Activated naive CD4-positive, alpha-beta T cell treated with Interleukin-2 at 50 U/mL for 16 hours (primary cell): ENCODE measurements at places on chromosomes 16 and 17.

GRCh38 chr17:9937901-9938300 is 32.8 kb upstream of the RCVRN start:
- no peak for DNase-seq

DNA sequence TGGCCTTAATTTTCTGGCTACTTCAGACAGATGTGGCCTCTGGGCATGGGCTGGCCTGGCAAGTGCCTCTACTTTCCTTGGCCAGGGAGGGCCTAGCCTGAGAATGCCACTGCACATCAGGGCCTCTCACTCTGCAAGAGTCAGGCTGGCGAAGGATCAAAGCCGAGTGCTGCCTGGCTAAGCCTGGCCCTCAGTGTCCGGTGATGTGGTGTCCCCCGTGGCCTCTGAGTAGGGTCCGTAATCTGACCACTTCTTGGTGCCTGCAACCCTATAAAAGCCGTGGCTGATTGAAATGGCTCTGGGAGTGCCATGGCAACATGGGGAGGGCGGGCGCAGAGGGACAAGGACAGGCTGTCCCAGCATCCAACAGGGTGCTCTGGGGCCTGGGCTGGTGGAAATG is 30.2 kb downstream of the TBX4 start:
- no peak for DNase-seq

DNA sequence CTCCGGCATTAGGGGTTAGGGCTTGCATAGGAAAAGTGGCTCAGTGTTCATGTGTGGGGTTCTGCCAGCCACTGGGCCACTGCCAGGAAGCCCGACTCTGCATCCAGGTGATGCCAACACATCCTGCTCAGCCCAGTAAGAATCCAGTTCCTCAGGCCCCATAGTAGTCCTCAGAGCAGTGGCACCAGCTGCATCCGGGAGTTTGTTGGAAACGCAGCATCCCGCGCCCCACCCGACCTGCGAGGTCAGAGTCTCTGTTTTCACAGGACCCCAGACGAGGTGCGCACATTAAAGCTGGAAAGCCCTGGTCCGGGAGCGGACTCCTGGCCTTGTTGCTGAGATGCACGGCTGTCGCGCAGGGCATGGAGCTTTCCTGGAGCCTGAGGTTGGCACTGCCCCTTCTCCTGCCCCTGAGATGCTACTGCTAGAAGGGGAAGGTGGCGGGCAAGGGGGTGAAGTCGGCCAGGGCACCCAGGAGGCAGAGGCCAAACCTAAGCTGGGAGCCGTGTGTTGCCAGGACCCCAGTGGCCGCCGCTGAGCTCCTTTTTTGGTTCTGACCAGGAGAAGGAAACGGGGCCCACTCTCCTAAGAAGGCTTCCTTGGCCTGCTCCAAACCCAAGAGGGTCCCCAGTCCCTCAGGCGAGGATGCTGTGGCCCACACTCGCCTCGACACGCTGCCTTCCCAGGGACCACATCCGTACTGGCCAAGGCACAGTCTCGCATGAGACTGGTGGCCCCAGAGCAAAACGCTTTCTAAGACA is 44.4 kb downstream of the NOS2 start:
- DNase-seq: no peak

GRCh38 chr16:49026566-49027181 is 255.0 kb downstream of the CBLN1 start:
- DNase-seq: no peak

- DNase-seq: no peak
Observed at GRCh38 chr17:80104321-80104955, 3.1 kb downstream of the GAA start.

DNA sequence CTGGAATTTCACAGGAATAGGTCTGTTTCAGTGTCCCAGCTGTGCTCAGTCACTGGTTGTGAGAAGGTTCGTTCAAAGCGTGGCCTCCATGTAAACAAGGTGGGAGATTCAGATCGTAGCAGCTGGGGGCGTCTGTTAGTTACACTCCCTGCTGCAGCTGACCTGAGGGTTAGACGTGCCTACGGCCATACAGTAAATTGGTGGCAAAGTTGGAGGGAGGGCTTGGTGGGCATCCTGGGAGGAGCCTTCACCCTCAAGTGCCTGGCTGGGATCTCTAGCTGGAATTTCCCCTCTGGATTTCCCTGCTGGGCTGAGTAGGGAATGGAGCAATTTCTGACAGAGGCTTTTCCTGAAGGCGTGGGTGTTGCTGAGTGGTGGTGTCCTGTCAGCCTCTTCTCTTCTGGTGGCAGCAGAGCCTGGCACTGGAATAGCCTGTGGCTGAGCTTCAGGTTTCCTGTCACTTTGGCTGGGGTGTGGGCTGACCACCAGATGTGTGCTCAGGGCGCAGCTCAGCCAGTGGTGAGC is 6.4 kb downstream of the FCSK start:
- DNase-seq: no peak

DNA sequence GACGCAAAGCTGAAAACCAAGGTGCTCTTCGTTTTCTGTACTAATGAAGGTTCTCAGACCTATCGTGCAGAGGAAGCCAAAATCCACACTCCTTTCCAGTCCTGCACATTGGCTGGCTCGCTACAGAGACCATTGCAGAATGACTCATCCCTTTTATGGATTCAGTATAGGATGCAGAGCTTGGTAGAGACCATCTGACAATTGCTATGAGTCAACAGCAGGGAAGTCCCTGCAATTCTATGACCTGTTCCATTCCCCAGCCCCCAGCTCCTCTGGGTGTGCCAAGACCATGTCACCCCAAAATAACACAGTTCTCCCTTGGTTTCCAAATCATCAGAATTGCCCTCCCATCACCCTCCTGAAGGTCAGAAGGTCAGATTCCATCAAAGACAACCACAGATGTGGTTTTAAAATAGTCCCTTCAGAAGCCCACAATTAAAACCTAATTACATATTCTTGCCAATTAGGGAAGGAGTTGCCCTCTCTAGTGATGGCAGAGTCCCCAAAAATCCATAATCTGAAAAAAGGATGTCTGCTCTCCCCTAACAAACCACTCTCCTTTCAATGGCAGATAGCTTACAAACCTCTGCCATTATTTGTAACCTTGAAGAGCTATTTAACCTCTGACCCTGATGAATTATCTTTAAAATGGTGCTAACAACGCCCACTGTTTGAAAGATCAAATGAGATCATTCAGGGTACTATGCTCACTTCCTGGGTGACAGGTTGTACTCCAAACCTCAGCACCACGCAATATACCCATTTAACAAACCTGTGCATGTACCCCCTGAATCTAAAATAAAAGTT is 108.2 kb upstream of the RBBP6 start:
- DNase-seq: no peak

DNA sequence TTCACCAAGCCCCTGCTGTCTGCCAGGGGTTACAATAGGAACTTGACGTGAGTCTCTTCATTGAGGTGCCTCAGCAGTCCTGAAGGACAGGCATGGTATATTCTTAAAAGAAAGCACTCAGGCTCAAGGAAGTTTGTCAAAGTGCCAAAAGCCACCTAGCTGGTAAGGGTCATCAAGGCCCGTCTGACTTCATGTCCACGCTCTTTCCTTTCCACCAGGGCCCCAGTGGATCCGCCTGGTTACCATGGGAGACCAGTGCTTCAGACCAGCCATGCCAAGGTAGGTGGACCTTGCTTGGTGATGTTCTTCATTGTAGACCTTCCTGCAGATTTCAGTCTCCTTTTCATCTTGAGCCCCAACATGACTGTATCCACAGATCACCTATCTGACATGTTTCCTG is 27.6 kb upstream of the CCL1 start:
- DNase-seq: no peak

- DNase-seq: no peak
Observed at GRCh38 chr16:67915831-67916723, 15.6 kb downstream of the CTRL start.

GRCh38 chr17:41415411-41415810 is 9.0 kb downstream of the KRT37 start:
- no peak for DNase-seq

DNA sequence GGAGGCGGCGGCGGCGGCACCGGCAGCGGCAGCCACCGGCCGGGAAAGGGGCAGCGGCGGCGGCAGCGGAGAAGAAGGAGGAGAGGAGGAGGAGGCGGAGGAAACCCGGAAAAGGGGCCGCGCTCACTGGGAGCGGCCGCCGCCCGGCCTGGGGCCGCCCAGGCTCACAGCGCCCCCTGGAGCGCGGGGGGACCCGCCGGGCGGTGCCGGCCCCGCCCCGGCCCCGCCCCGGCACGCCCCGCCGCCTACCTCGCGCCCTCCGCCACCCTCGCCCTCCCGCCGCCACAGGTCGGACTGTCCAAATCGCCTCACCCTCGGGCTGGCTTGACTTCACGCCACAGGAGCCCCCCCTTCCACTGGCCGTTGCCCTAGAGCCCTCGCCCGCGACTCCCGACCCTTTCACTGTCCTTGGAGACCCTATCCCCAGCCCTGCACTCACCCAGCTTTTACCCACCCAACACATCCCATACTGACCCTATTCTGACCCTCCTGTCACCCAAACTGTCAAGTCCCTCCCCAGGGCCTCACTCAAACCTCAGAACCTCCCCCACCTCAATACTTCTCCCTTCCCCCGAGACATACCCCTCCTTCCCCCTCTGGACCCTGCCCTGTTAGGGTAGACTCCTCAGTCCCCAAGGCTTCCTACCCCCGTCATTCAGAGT is at the start of gene CSNK2A2:
Gene CSNK2A2 (minus strand): TSS at position 85 of the 662 bp plus-strand sequence. CDS start 370 bp downstream, outside the sequence.
- peak; percentile 74 for DNase-seq

DNA sequence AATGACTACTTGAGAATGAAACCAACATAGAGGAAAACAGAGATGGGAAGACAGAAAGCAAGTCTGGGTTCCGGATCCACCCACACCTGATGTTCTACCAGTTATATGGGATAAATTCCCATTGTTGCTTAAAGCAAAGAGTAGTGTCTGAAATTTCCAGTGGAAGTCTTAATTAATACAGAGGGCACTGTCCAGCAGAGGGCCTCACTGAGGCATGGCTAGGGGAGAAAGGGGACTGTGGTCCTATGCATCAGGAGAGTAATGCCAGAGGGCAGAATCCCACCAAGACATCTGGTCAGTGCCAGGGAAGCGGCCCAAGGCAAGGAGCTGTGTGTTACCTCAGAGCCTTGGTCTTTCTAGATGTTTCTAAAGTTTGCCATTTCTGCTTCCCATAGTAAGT is 7.5 kb upstream of the UMOD start:
- DNase-seq: no peak

DNA sequence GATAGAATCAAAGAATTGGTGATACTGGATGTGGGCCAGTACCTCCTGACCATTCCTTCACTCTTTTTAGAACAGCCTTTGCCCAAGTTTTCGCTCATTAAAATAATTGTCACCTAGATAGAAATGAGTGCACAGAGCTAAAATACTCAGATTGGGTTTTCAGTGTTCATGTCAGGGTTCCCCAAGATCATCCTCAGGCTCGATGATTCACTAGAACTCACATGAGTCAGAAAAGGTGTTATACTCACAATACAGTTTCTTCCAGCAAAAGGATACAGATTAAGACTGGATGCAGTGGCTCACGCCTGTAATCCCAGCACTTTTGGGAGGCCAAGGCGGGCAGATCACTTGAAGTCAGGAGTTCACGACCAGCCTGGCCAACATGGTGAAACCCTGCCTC is 19.9 kb downstream of the ERCC4 start:
- DNase-seq: no peak
